Mesenchymal stem cell (in vitro differentiated cells and primary cell): ENCODE measurements at places on chromosomes 16 and 17.
A peak's percentile ranks its signal among the peaks of the same experiment; 100 is the strongest.

DNA sequence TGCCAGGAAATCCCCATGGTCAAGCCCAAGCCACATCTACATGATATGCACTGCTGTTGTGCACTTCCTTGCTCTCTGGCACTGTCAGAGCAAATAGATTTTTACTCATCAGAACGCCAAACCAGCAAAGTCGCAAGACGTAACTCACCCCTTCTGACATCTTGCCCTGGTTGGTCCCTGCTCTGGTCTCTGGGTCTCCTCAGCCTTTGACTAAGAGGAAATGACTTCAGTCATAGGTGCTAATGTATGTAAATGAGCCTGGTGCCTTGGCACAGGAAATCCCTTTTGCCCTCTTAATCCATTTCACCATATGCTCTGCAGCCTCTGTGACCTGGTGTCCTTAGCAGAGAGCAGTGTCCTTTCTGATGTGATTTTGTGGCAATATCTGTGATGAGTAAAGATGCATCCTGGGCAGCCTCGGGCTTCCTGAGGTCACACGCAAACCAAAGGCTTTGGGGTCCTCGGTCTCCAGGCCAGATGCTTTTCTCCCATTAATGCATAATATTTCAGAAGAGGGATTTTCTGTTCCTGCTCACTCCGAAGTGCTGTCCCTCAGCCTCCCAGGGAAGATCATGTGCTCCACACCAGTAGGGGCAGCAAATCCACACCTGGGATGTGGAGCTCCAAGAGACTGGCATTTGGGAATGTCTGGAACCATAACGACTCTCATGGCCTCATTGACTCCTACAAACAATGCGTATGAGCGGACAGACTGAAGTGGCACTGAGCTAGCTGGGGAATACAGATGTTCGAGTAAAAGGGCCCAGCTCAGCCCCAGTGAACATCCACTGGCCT is 66.9 kb downstream of the GP2 start:
- DNase-seq, result no peak

DNA sequence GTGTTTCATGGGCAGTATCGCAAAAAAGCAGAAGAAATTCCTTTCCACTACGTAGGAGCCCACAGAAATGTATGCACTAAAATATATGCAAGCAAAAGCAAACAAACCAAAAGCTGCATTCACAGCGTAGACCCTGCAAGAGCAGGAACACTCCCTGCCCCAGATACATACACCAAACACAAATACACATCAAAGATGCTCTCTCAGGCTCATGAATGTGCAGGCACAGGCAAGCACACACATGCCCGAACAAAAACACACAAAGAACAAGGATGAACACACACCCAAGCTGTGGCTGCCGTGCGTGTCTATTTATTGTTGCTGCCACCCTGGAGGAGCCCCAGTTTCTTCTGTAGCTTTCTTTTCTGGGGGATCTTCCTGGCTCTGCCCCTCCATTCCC is 1.7 kb downstream of the NUPR1 start:
- no peak for DNase-seq

GRCh38 chr16:3716831-3717234 is 491 bp downstream of the TRAP1 start:
- DNase-seq, result peak; percentile 40

GRCh38 chr17:40452216-40452787 is 9.1 kb downstream of the IGFBP4 start:
- DNase-seq, result peak; percentile 90

- no peak for DNase-seq
These were observed 5.0 kb upstream of the DUS1L start for GRCh38 chr17:82070611-82071010.

- no peak for DNase-seq
These were observed 358.7 kb upstream of the MAF start for GRCh38 chr16:79959226-79959625.
